ENCODE measurements at places on chromosomes 12 and 14. TPM values are rescaled to one million over a fixed set of nuclear protein-coding genes. Genes with fewer than 3 reads are reported as not detected.

GRCh38 chr12:89192429-89192828 is 159.9 kb downstream of the DUSP6 start:
- no peak for DNase-seq

DNA sequence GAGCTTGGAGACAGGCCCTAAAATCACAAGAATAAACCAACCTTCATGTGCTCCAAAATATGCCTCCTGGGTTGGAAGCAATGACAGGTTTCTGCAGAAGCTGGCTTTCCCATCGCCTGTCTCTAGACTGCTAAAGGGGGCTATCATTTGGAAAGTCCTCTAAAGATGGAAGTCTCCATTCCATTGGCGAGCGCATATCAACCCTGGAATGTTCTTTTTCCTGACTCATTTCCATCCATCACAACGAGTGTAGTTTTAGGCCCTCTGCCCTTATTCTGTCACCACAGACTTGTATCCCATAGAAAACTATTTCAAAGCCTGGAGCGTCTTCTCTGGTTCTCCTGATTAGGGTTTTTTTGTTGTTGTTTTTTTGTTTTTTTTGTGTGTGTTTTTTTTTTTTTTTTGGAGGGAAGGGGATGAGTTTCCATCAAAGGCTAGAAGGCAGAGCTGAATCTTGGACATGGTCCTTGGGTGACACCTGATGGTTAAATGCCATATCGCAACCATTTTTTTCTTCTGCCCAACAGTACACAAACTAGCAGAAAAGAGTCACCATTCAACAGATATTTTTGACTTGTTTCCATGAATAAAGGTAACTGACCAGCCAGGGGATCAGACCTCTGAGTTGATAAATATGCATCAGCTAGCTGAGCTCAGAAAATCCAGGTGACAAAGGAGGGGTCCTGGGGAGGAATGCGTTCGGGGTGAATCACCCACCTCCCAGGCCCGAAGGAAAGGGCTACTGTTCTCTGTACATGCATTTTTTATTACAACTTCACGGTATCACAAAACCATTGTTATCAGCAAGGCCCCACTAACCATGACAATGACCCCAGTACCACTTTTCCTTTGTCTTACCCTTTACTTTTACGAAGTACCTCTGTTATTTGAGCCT is 40.5 kb downstream of the KCNA5 start:
- DNase-seq = no peak

DNA sequence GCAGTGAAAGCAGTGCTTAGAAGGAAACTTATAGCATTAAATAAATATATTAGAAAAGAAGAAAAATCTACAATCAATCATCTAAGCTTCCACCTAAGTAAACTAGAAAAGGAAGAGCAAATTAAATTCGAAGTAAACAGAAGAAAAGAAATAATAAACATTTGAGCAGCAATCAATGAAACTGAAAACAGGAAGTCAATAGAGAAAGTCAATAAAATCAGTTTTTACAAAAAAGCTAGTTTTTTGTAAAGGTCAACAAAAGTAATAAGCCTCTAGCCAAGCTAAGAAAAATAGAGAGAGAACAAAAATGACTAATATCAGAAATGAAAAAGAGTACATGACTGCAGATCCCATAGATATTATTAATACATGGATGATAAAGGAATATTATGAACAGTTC is 34.2 kb upstream of the KTN1 start:
- DNase-seq = no peak

DNA sequence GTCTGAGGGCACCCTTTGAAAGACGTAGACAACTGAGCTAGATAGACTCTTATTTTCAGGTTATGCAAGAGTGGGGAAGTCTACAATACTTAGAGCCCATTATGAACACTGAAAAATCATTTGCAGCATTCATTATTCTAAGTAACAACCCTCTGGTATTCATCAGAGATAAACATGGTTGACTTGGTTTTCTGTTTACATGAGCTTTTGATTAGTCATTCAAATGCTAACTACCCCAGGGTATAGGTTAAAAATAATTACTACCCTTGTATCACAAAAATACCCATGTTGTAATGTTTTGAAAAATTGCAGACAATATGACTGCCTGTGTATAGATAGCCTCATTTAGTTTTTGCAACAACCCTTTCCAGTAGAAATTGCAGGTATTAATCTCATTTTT is 78.5 kb downstream of the PPFIBP1 start:
- no peak for DNase-seq

DNA sequence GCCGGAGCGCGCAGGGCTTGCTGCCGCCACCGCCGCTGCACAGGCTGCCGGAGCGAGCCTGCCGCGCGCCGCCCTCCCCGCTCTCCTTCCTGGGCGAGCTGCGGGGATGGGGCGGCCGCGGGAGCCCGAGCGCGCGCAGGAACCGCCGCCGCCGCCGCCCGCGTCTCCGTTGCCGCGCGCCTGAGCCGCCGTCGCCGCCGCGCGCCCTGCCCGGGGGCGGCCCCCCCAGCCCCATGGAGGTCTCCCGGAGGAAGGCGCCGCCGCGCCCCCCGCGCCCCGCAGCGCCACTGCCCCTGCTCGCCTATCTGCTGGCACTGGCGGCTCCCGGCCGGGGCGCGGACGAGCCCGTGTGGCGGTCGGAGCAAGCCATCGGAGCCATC is 352 bp downstream of the PLXNC1 start:
- no peak for DNase-seq

GRCh38 chr12:44653861-44654527 is 222.1 kb downstream of the NELL2 start:
- DNase-seq = no peak

DNA sequence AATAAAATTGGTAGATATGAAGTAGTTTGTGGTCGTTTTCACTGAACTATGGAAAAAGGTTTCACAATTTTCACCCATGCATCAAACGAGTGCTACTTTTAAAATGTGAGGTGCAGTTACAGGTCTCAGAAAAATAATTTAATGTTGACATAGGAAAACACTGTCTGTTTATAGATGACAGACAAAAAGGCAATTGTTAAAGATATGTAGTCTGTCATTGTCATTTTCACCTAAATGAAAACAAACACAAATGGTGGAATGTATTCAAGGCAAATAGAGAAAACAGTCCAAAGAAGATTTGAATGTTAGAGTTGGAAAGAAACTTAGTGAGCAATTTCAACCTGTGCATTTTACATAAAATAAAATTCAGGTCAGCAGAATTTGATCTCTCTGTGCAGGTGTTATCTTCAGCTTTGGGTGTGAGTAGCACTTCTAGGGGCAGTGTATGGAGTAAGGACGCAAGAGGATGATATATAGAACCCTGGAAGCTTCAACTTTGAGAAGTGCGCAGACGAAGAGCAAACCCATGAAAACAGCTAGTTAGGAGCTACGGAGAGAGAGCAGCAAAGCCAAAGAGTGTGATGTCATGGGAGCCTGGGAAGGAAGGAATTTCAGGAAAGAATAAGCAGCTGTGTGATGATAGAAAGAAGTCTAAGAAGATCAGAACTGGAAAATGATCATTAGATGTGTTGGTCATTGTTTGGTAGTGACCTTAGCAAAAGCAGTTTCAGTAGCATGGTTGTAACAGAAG is 6.2 kb downstream of the RERG start:
- no peak for DNase-seq

GRCh38 chr14:101928415-101928841 is 35.9 kb upstream of the DYNC1H1 start:
- DNase-seq = no peak

GRCh38 chr12:114342656-114343055 is 63.3 kb downstream of the TBX5 start:
- no peak for DNase-seq

- no peak for DNase-seq
Observed at GRCh38 chr12:42162193-42162592, 17.5 kb upstream of the GXYLT1 start.

DNA sequence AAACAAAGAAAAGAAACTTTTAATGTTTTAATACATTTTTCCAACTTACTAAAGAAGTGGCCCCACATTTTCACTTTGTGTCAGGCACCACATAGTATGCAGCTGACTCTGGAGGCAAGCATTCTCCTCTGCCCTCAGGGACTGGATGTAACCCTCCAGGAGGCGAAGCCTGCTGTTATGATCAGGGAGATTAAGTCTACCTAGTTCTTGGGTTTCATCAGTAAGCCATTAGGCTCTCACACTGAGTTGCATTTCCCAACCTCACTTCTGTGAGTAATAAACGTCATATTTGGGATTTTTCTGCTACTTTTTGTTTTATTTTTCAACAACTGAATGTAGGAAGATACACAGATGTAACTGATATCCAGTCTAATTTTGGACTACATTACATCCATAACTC is 101.2 kb upstream of the LRFN5 start:
- DNase-seq = no peak

DNA sequence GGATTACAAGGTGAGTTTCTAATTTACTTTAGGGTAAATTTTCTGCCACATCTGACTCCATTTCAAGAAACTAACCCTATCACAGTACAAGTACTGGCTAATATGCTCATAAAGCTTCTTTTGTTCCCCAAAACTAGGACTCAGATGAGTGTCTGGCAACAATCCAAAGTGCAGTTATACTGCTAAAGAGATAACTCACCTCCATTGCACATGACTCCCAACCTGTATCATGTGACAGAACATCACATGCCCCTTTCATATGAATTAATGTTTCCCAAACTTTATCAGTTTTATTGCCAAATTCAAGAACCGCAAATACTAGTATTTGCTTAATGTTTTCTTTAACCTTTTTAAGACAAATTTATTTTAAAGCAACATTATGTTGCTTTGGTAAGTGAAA is 3.9 kb upstream of the PPP1R12A start:
- no peak for DNase-seq

DNA sequence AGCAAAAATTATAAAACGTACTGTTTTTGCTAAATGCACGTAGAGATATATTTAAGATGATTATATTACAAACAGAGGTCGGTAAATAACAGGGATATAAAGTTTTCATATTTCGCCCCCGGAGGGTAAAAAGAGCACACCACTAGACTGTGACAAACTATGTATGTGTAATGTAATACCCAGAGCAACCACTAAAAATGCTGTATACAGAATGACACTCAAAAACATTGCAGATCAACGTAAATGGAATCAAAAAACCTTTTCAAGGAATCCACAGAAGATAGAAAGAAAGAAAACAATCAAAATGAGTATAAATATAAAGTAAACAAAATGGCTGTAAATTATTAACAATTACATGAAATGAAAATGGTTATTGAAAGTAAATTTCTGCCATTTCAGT is 37.6 kb upstream of the PRB4 start:
- DNase-seq = no peak

GRCh38 chr12:57237596-57237931 is 8.1 kb downstream of the SHMT2 start:
- DNase-seq = no peak

DNA sequence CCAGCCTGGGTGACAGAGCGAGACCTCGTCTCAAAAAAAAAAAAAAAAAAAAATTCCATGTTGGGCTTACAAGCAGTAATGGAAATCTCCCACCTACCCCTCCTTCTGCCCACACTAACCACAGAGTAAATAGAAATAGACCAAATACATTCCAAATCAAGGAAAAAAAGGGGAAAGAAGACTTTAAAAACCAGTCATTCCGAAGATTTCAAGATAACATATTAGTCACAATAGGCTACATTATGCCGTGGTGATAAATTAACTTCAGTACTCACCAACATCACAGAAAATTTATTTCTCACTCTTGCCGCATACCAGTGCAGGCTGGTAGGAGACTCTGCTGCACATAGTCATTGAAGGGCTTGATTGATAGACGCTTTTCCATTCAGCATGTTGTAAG is 15.5 kb upstream of the ETV6 start:
- DNase-seq = no peak

DNA sequence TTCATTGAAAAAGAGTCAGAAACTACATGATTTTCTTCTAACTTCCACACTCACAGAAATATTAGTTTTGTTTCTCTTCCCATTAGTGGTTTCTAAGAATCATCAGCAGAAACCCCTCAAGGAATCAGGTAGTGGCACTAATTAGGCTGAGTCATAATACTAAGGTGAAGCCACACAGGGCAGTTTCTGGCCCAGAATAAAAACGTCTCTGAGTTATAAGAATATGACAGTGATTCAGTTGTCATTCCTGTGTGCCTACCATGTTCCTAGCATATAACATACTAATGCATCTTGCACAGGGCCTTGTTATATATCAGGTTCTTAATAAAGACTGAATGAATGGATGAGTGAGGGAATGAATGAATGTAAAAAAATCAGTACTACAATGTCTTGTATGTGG is 206.0 kb upstream of the PLEKHG7 start:
- DNase-seq = no peak

DNA sequence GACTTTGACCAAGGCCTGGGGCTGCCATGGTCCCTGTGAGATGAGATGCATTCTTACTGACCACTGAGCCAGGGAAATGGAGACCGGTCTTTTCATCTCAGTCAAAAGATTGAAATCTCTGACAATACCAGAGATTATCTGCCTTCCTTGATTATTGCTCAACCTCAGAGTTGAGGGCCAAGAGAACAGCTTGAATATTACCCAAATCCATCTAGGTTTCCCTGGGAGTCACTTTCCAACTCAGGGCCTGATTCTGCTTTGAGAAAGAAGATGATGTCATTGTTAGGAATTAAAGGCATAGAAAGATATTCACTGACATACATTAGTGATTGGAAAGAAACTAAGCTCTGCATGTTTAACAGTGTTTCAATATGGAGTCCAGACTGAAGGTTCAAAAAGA is 515.9 kb upstream of the TBX3 start:
- DNase-seq = no peak

DNA sequence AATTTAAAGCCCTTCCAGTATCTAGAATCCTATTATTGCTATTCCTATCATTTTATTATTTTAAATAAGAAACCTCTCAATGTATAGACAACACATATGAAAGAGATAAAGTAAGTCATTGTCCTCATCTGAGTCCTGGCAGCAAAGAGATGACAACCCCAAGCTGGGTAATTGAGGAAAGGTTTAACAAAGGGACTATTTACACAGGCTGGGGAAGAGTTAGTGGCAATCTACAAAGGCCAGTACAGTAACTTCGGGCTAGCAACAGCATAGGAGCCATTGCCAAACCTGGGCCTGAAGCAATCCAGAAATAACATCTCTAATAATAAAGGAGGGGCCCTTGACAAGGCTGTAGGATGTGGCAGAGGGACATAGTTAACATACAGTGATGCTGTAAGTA is 11.2 kb downstream of the PDE6H start:
- no peak for DNase-seq

GRCh38 chr12:53756300-53757100 is 4.7 kb upstream of the CISTR start:
- DNase-seq = no peak

Gene POTEG
- not detected for total RNA-seq

Gene PRKD1
- total RNA-seq = 8.9 TPM

Gene SLC2A3
- 36.9 TPM for total RNA-seq

Gene SCN8A
- total RNA-seq = 30.7 TPM

Gene SUSD6
- total RNA-seq = 11.7 TPM

Gene SPTSSA
- total RNA-seq = 19.3 TPM

Gene FLRT2
- 55.9 TPM for total RNA-seq

Gene MYH6
- total RNA-seq = not detected

Gene FLVCR2
- total RNA-seq = 2.2 TPM
